ENCODE measurements at places on chromosomes 11 and 22.

- no peak for DNase-seq
These were observed 15.9 kb upstream of the FGF3 start for GRCh38 chr11:69834811-69835800.

DNA sequence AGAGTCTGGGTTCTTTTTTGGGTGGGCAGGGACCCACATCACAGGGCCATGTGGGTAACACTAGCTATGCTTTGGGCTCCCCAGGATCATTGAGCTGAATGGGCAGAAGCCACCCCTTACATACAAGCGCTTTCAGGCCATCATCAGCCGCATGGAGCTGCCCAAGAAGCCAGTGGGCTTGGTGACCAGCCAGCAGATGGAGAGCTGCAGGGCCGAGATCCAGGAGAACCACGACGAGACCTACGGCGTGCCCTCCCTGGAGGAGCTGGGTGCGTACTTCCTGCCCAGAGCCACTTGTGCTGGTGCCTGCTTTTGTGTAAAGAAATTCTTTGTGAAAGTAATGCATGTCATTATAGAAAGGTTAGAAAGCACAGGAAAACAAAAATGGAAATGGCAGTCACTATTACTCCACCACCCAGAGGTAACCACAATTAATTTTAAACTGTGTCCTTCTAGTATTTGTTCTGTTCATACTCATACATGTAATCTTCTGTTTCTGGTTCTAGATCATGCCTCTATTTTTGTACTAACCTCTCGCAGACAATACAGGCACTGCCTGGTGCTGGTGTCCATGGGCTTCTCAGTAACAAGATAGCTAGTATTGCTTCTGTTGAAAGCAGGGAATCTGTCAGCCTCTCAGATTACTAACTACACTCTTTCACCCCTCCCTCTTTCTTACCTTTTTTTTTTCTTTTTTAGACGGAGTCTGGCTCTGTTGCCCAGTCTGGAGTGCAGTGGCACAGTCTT lies 13.7 kb downstream of the CRY2 start:
- DNase-seq: no peak

GRCh38 chr11:18066626-18067025 lies 20.6 kb upstream of the TPH1 start:
- DNase-seq: no peak

- DNase-seq: no peak
These were observed 54.9 kb downstream of the PHF21A start for GRCh38 chr11:46066335-46066734.

DNA sequence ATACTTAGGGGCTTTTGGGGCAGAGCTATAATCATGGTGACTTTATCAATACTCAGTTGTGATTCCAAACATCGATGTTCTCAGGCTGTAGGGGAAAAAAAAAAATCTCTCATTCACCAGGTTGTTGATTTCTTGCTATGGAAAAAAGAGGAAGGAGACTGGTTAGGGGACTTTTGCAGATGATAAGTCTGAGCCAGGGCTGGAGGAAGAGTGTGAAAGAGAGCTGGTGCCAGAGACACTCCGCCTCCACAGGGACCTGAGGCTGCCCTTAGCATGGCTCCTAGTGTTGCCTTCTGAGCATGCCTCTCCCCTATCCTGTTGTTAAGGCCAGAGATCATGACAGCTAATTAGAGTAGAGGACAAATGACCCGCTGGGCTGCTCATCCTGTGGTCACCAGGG lies 16.9 kb downstream of the UPB1 start:
- DNase-seq: no peak
